ENCODE measurements at places on chromosomes 3 and 15.

DNA sequence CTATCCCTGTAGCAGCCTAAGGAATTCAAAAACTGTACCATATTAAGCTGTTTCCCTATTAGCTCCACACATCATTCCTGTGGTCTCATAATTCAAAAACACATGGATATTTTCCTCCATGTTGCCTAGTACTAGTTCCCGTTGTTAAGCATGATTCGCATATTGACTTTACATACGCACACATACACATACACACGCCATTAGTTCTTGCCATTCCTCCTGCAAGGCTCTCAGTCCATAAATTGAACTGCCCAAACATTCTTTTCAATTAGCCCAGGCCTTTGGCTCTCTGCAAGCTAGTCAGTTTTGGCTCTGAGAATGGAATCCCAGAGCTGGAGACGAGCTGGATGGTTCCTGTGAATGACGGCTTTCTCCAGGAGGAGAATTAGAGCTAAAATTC lies 57.2 kb upstream of the RAD18 start:
- DNase-seq, result no peak

DNA sequence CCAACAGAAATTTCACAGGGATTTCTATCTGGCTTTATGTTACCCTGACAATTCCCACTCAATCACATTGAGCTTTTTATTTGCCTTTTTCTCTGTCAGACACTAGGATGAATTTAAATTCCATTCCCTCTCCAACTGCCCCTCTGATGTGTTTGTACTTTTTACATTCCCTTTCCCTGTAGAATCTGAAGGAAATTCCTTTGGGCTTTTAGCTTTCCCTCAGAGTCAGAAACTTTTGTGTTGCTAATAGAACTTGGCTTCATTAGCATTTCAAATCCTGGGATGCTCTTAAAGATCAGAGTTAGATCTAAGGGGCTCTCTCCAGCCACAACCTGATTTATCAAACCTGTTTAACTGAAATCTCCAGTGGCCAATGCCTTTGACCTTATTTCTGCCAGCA lies 7.9 kb upstream of the RARB start:
- no peak for DNase-seq

- DNase-seq, result peak; percentile 52
Measured at GRCh38 chr15:90529371-90530249, at the start of gene CRTC3. CRTC3 (plus strand) TSS chr15:90529923; CDS start chr15:90530072, 149 bp downstream.

DNA sequence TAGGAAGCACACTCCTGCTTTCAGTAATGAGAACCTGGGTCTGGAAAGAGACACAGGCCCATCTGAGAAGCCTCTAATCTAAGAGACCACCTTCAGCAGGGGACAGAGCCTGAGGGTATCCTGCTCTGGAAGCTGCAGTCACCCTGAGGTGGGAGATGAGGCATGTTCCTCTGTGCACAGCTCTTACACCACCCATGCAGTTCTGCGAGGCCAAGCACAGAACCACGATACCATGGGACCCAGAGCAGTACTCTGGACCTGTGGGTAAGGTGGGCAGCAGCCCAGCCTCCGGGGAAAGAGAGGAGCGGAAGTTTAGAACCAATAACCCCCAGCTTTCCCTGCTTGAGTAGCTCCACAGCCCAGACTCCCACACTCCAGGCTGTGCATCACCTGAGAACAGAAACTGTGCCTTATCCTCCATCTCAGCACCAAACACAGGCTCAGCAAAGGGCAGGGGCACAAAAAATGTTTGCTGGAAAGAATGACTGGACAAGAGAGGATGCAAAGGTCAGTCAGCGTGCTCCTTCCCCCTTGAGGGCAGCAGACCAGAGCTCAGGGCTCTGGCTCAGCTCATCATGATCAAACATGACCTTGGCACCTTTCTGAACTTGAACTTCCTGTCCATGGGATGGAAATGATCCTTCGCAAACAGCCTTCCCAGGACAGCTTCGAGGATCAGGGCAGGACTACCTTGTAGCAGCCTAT lies 43.1 kb downstream of the RBPMS2 start:
- no peak for DNase-seq

DNA sequence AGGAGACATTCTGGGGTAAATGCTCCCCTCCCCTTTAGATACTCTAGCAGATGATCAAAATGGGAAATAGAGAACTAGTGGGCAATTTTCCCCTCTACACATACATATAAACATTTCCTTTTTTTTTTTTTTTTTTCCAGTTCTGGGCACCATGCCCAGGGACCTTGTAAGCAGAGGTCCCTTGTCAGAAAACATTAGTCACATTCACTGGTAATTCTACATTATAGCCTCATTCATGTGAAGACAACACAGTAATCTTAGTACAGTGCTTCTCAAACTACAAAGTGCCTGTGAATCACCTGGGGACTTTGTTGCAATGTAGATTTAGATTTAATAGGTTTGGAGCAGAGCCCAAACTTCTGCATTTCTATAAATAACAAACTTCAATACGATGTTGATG lies 60.1 kb upstream of the ACTC1 start:
- no peak for DNase-seq

DNA sequence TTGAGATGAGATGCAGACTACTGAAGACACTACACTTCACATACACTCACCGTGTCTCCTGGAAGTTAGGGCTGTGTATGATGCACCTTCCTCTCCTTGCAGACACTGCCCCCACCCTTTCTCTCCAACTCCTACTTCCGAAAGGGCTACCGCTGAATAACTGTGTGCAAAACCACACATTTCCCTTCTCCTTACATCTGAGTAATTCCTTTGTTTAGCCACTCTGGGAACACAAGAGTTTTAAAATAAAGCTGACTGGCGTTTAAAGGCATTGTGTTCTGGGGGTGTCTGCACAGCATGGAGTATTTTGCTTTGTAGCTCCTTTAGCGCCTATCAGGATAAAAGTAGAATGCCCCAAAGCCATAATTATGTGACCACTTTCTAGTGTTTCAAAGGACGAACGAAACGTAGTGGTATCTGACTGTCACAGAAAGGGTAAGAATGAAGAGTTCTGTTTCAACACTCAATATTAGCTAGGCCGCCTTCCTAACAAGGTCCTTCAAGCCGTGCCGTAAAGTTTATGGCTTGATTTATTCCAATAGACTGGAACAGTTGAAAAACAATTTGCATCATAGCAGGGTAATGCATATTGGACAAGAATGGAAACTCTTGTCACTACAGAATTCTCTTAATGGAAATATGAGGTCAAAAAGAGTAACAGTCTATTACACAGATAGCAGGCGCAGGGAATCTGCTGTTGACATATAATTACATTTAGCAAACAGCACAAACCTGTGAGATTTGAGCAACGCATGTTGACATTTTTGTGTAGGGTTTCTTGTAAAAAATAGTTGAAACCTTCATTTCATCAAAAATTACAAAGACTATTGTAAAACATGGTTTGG lies 619.9 kb downstream of the FOXP1 start:
- DNase-seq, result no peak

- DNase-seq, result no peak
Measured at GRCh38 chr3:165638034-165638433, 199.2 kb downstream of the BCHE start.

DNA sequence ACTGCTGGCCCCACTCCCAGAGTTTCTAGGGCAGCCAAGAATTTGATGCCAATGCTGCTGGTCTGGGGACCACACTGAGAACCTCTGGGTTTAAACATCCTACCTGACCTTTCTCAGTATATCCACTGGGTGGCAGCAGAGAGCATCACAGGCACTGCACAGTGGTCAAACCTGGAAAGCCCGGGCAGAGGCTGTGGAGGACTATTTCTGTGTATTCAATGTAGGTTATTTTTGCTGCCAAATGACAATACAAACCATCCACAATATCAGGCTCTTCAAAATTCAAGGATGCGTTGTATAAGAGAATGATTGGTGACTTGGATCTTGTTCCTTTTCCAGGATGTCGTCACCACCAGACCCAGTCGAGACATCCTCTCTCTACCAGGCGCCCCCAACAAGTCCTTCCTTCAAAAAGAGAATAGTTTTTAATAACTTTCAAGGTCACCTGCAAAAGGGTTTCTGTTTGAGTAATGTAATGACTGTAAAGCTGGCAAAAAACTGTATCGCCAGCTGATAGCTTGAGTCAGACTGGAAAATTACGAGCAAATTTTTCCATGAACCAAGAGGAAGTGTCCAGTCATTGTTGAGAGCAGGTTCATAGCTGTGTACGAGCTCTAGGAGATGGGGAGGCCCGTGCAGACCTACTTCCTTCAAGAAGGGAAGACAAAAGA lies 30.5 kb upstream of the MYZAP start:
- peak; percentile 37 for DNase-seq

DNA sequence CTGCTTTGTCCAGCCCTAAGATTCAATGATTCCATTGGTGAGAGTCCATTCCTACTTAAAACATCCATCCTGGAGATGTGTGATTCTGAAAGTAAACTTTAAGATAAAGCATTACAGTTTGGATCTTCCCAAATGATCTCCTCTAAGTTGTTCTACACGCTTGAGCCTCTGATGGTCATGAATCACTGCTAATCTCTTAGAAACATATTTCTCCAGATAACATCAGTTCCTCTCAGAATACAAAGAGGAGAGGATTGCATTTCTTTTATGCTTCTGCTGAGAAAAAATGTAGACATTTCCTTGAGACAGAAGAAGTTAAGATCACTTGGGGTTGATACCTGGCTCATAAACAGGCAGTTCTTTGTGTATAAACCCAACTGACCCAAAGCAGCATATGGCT lies 281.2 kb upstream of the DPH6 start:
- DNase-seq, result no peak

DNA sequence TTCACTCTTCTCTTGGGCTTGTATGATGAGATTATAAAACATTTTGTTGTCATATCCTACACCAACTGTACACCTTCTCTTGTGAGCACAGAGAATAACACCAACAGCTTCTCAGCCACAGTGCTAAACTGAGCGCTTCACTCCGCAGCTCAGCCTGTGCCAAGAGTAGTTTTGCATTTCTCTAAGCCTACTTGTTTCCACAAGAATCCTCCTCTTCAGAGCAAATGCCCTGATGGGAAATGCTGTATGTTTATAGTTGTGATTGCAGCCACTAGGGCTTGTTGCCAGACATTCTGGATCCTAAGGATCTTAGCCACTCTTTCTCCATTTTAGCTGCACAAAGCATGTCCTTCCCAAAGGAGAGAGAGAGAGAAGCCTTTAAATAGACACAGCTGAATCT lies 138.8 kb upstream of the PLXND1 start:
- no peak for DNase-seq

DNA sequence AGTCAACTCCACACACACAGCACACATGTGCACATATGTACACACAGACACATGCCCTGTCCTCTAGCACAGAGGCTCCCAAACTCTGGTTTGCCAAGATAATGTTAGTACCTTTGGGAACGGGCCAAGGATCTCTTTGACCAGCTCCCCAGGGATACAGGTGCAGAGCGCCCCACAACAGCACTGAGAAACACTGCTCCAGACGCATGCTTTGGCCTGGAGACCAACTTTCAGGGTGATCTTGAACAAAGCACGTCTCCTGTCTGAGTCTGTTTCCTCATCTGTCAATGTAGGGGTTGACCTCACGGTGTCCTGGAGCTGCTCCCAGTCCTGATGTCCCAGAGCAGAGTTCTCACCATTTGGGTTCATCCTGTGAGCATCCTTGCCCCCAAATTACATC lies 15.9 kb upstream of the SKOR1 start:
- DNase-seq, result no peak

DNA sequence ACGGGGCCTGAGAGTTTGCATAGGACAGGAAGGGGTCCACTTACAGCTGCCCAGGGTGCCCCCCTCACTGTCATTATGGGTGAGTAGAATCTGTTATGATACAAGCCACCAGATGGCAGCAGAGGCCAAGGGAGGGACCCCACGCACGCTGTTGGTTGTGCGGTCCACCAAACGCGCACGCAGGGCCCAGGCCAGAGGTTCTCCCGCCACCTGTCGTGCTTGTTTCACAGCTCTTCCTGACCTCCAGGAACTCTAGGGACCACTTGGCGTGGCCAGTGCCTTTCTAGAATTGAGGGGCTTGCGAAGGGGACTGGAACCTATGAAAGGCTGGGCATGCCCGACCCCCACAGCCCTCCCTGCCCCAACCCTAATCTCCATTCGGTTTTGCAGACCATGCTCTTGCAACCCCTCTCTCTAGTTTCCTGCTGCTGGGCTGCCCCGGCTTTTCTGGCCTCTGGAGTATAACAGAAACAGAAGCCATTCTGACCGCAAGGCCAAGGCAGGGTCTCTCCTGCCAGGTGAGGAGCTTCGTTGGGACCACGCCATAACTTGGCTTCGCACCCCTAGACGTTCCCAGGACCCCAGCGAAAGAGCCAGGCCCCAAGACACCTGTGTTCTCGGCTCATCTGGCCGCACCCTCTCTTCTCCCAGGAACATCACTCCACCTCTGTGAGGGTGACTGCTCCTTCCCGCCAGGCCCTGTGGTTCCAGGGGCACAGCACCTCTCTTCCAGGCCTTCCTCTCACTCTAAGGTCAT lies 46.0 kb downstream of the ALDH1L1 start:
- peak; percentile 23 for DNase-seq

- DNase-seq, result no peak
Measured at GRCh38 chr3:81245043-81245442, 516.4 kb downstream of the GBE1 start.

DNA sequence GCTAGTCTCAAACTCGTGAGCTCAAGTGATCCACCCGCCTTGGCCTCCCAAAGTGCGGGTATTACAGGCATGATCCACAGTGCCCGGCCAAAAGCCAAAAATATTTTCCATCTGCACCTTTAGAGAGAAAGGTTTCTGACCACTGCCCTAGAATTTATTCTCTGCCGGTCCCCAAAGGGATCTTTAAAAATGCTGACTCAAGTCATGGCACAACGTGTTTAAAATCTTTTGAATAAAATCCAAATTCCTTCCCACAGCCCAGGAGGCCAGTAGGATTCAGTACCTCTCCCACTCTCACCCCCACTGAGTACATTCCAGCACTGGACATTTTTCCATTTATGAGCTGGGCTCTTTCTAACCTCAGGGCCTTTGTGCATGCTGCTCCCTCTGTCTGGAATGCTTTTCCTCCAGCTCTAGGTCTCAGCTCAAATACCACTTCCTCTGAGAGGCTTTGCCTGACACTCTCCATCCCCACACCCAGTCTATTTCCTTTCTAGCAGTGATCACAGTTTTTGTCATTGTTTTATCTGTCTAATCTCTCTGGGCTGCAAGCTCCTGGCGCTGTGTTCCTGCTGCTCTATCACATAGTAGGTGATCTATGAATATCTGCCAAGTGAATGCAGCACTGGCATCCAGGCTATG lies 502.9 kb downstream of the SHQ1 start:
- no peak for DNase-seq

DNA sequence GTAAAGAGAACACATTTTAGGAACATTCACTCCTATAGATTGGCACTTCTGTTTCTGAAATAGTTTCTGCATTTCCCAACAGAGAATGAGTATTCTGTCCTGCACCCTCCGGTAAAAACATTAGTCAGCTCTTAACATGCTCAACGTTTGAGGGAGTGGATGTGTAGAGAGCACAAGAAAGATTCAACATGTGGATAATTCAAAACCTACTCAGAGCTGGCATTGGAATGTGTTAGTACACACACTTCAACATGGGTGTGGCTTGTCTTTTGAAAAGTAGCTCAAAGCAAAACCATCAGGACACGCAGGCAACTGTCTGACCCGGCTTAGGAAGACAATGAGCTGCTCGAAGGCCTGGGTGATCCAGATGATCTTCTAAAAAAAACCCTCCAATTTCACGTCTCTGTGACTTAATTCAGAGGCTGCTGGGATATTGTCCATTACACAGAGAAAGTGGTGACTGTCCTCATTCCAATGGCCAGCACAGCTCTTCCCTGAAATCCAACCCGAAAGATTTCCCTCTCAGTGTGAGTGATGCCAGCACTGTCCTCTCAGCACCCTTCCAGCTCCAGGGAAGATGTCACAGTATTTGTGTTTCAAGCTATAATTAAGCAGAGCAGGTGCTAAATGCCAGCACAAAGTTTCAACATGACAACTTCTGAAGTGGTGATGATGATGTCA lies 18.1 kb downstream of the FBN1 start:
- no peak for DNase-seq

GRCh38 chr15:68376447-68377060 lies 55.4 kb downstream of the ITGA11 start:
- no peak for DNase-seq

Data from GM18507 (cell line).